Gastroesophageal sphincter (tissue), 4 donors: ENCODE measurements at places on chromosomes 3 and 15. TPM values are rescaled to one million over a fixed set of nuclear protein-coding genes. Genes with fewer than 3 reads are reported as not detected.

The ZPLD1 gene
- total RNA-seq, result 0.15 TPM

The LRRC31 gene
- total RNA-seq, result not detected

The CLDN16 gene
- not detected for total RNA-seq

The SPTBN5 gene
- 0.15 TPM for total RNA-seq

GRCh38 chr15:81758818-81759284, 287.0 kb downstream of the MEX3B start:
- no peak overlapping the region for H3K4me3 ChIP-seq
- no peaks in the 10 kb centered on the region for H3K36me3 ChIP-seq
- ATAC-seq, result no peak
- no peaks in the 10 kb centered on the region for H3K27me3 ChIP-seq

DNA sequence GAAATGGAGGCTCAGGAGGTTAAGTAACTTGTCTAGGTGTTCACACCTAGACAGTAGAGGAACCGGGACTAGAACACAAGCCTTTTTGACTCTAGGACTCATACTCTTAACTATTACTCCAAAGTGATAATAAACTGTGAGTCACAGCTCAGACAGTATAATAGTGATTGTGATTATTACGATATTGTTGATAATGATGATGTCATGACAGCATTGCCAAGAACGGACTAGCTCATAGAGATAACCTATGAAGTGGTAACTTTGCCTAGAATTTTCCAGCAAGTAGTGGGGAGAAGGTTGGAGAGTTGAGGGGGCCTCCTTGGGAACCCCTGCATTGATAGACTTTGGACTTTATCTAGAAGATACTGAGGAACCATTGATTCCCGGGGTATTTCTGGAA, 34.0 kb downstream of the STARD5 start:
- ATAC-seq, result no peak
- H3K27me3 ChIP-seq, result no peaks in the 10 kb centered on the region
- H3K27ac ChIP-seq, result no peak overlapping the region
- H3K36me3 ChIP-seq, result peaks cover 21% of the 10 kb centered on the region
- no peaks in the 10 kb centered on the region for H3K4me1 ChIP-seq

GRCh38 chr3:38834110-38834509, 18.1 kb upstream of the SCN10A start:
- H3K4me1 ChIP-seq, result peaks cover 7% of the 10 kb centered on the region
- ATAC-seq, result peak; percentile 63
- no peak overlapping the region for H3K27ac ChIP-seq
- peaks cover 4% of the 10 kb centered on the region for H3K27me3 ChIP-seq
- no peak overlapping the region for H3K4me3 ChIP-seq

- H3K36me3 ChIP-seq, result no peaks in the 10 kb centered on the region
- H3K4me3 ChIP-seq, result no peak overlapping the region
- ATAC-seq, result peak; percentile 97
- H3K27ac ChIP-seq, result peak overlapping the region; percentile 58
- no peaks in the 10 kb centered on the region for H3K27me3 ChIP-seq
- H3K4me1 ChIP-seq, result peaks cover 26% of the 10 kb centered on the region
These were observed 27.6 kb downstream of the SLC28A1 start for GRCh38 chr15:84911879-84912660.

DNA sequence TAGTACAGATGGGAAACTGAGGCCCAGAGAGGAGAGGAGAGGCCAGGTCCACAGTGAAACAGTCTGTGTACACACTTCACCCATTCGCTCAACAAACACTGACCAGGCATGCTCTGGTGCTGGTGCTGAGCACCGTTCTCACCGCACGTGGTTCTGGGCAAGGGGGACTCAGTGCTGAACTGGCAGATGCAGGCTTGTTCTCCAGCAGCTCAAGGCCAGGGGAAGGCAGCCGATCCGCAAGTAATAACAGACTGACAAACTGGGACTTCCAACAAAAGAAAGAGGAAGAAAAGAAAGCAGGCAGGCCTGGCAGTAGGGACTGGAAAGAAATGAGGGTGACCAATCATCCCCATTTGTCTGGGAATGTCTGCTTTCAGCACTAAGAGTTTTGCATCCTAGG, 25.6 kb upstream of the LINGO1 start:
- no peak overlapping the region for H3K4me3 ChIP-seq
- H3K36me3 ChIP-seq, result no peaks in the 10 kb centered on the region
- H3K27me3 ChIP-seq, result peaks cover 87% of the 10 kb centered on the region
- peaks cover 6% of the 10 kb centered on the region for H3K4me1 ChIP-seq

DNA sequence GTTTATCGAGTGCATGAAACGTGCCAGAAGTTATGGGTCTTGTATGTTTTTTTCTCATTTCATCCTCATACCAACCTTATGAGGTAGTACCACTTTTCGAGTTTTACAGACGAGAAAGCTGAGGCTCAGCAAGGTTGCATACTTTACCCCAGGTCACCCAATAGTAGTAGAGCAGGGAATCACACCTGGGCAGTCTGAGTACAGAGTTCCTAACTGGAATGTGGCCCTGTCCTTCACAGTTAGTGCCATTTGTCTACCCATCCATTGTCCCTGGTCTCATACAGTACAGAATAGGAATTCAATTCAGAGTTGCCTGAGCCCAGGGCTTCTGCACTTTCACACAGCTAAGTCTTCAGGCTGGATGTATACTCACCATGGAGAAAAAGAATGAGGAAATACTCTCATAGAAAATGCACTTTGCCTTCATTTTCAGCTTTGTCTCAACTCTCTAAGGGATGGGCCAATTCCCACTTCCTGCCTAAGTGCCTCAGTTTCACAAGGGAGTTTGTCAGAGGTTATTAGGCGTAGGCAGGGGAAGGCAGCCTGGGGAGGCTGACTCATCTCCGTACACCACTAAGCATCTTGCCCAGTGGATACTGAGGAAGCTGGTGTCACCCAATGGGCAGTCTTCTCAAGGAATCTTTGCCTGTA, 93.2 kb downstream of the TMEM212 start:
- no peaks in the 10 kb centered on the region for H3K4me1 ChIP-seq
- H3K4me3 ChIP-seq, result no peak overlapping the region
- peak; percentile 43 for ATAC-seq
- H3K36me3 ChIP-seq, result no peaks in the 10 kb centered on the region
- no peak overlapping the region for H3K27ac ChIP-seq

DNA sequence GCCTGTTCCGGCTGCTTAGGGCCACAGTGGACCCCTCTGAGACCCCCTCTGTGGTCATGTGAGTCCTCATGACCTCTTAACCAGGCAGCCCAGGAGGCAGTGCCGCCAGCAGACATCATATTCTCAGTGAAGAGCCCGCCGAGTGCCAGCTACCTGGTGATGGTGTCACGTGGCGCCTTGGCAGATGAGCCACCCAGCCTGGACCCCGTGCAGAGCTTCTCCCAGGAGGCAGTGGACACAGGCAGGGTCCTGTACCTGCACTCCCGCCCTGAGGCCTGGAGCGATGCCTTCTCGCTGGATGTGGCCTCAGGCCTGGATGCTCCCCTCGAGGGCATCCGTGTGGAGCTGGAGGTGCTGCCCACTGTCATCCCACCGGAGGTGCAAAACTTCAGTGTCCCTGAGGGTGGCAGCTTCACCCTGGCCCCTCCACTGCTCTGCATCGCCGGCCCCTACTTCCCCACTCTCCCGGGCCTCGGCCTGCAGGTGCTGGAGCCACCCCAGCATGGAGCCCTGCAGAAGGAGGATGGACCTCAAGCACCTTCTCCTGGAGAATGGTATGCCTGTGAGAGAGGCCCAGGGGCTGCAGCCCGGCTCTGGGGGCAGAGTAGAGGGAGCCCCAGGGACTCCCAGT, 176.1 kb downstream of the TBC1D2B start:
- peaks cover 14% of the 10 kb centered on the region for H3K27me3 ChIP-seq
- H3K4me3 ChIP-seq, result no peak overlapping the region
- no peak overlapping the region for H3K27ac ChIP-seq
- no peak for ATAC-seq

DNA sequence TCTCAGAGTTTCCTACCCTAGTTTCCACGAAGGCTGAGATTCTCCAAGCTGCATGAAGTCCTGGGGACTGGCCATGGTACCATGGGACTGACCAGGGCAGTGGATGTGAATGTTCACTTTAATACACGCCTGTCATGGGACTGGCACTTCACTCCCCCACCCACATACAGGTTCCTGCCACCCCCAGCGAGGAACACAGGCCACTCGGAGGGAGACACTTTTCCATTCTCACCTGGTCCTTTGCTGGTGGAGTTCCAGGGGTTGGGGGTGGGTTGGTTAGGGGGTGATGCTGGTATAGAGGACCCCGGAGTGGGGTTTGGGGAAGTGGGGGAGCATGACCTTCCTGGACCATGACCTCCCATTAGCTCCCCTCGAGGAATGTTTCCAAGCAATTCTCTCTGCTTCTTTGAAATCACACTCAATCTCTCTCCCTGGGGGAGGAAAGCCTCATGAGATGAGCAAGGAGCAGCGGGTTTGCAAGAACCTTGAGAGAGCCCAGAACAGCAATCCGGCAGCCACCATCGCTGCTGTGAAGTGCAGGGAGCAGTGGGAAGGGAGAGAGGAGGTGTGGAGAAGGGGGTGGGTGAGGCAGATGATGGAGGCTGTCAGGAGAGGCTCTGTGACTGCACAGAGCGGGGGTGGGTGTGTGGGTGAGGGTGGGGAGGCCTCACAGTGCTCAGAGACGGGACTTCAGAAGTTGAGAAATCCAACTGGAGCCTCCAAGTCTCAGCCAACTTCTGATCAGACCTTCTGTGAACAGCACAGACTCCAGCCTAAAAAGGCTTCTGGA, 69.7 kb downstream of the ADCY5 start:
- peak overlapping the region; percentile 99 for H3K27ac ChIP-seq
- H3K4me3 ChIP-seq, result no peak overlapping the region
- peaks cover 13% of the 10 kb centered on the region for H3K4me1 ChIP-seq
- H3K36me3 ChIP-seq, result no peaks in the 10 kb centered on the region
- no peaks in the 10 kb centered on the region for H3K27me3 ChIP-seq

DNA sequence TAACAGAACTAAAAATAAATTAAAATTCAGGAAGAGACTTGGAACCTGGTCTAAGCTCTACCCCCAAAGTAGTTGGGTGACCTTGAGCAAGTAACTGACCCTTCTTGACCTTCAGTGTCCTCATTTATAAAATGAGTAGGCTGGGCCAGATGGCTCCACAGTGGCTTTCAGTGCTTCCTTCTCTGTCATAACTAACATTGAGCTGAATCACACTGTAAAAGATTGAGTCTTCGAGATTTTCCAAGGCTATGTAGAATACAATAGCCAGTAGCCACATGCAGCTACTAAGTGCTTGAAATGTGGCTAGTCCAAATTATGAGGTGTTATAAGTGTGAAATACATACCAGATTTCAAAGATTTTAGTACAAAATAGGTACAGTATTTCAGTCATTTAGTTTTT, 313.3 kb downstream of the MECOM start:
- no peaks in the 10 kb centered on the region for H3K36me3 ChIP-seq
- no peak overlapping the region for H3K4me3 ChIP-seq
- no peak for ATAC-seq
- H3K27me3 ChIP-seq, result no peaks in the 10 kb centered on the region
- peaks cover 9% of the 10 kb centered on the region for H3K4me1 ChIP-seq

DNA sequence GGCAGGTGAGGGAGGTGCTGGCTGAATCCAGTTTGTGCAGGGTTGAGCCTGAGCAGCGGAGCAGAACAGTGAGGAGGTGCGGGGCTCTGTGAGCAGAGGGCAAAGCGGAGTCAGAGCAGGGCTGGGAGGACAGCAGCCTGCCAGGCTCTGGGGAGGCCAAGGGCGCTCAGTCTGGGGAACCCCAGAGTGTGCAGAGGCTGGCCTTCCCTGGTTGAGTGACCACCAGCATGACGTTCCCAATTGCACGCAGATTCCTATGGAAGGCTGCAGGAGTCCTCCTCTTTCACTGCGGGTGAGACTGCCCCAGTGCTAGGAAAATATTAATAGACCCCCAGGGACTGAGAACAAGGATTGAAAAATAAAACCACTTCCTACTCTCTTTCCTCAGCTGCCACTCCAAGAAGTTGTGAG, 13.2 kb downstream of the MRAS start:
- no peak overlapping the region for H3K27ac ChIP-seq
- ATAC-seq, result no peak
- peaks cover 3% of the 10 kb centered on the region for H3K36me3 ChIP-seq
- H3K4me1 ChIP-seq, result peaks cover 14% of the 10 kb centered on the region
- H3K27me3 ChIP-seq, result no peaks in the 10 kb centered on the region
